ENCODE measurements at places on chromosomes 4 and X.

GRCh38 chr4:53928825-53929224 is 135.6 kb downstream of the CHIC2 start:
- DNase-seq: peak; percentile 29

- DNase-seq: no peak
Observed at GRCh38 chr4:89410687-89411086, 103.1 kb upstream of the GPRIN3 start.

DNA sequence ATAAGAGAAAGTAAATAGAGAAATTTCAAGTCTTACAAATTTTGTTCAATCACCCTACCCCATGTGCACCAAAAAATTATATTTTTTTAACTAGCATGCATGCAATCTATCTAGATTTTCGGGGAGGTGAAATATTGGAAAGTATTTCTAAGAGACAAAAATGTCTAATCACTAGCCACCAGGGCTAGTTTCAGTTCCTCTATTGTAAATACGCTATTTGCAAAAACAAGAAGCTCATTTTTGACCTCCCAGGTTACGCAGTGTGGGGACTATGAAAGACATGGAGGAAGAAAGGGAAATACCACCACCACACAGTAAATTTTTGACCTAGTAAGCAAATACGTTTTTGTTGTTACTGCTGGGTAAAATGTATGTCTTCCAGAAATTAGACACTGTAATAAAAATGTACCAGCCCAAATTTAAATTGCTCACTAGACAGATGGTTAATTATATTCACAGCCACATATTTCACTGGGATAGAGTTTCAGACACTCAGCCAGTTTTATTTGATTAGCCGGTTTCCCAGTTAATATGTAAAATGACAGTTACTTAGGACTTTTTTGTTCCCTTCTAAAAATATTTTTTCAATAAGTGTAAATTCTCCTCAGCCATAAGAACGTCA is 2.2 kb downstream of the NEXMIF start:
- peak; percentile 1 for DNase-seq

DNA sequence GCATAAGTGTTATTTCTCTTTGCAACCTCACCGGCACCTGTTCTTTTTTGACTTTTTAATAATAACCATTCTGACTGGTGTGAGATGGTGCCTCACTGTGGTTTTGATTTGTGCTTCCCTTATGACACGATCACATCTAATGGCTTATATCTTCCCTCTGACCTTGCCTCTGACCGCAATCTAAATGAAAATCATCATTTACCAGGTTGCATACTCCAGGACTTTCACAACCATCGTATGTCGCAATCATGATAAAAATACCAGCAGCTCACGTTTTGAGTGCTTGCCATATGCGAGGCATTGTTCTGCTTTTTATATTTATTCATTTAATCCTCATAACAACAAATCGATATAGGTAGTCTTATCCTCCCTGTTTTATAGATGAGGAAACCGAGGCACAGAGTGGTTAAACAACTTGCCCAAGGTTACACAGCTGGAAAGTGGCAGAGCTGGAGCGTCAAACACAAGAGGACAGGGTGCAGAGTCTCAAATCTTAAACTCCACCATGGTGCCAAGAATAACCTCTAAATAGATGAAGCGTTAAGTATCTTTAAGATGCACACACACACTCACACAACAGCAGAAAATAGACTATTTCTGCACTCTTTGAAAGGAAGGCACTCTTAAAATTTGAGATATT is 102.2 kb downstream of the SEL1L3 start:
- DNase-seq: peak; percentile 80

Data from hematopoietic multipotent progenitor cell treated with erythropoietin and hydrocortisone succinate and interleukin-3 and kit ligand, for 4 days (in vitro differentiated cells).